CD4-positive, CD25-positive, alpha-beta regulatory T cell (primary cell): ENCODE measurements at places on chromosomes 4 and X.

GRCh38 chr4:188649635-188650034 is 510.4 kb downstream of the TRIML1 start:
- DNase-seq: no peak

- no peak for DNase-seq
Observed at GRCh38 chr4:107654694-107655093, 65.3 kb downstream of the PAPSS1 start.

DNA sequence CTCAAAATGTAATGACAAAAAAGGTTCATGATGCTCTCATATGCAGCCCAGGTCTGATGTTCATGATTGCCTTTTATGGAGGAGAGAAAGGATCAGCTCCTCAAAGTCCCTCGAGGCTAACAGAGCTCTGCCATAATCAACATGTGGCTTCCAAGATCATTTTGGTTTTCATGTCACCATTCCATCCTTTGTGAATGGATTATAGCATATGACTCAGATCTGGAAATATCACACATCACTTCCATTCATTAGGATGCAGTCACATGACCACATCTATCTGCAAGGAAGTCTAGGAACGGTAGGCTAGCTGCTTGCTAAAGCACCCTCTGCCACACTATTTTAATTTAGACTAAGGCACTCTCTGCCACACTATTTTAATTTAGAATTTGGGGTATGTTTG is 77.6 kb downstream of the COX18 start:
- no peak for DNase-seq

- no peak for DNase-seq
Observed at GRCh38 chr4:144716778-144717177, 70.8 kb downstream of the HHIP start.

- no peak for DNase-seq
Observed at GRCh38 chr4:112511093-112511802, 4.7 kb downstream of the NEUROG2 start.

DNA sequence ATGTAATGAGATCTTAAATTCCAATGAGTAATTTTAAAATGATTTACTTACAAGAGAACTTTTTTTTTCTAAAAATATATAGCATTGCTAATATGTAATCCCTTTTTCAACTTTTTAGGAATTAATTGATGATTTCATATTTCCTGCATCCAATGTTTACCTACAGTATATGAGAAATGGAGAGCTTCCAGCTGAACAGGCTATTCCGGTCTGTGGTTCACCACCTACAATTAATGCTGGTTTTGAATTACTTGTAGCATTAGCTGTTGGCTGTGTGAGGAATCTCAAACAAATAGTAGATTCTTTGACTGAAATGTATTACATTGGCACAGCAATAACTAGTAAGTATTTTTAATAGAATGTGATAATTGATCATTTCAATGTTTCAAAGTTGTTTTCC is 113.2 kb downstream of the USP9X start:
- DNase-seq: no peak

GRCh38 chr4:182297659-182298058 is 54.5 kb downstream of the TENM3 start:
- DNase-seq: no peak

DNA sequence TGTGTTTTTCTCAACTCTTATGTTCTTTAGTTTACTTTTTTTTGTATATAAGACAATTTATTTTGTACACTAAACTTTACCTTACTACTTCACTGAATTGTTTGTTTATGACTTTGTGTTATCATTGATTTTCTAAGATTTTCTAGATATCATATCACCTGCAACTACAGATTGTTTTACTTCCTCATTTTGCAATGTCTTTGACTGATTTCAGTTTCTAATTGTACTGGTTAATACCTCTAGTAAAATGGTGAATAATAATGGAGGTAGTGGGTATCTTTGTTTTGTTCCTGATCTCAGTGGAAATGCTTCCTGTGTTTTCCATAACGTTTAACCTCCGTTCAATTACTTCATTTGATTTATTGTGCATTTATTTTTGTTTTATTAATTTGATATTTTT is 490.2 kb downstream of the TLL1 start:
- no peak for DNase-seq

GRCh38 chr4:69092980-69093568 is 3.2 kb upstream of the UGT2B7 start:
- no peak for DNase-seq

GRCh38 chrX:100979881-100980607 is 10.5 kb downstream of the ARL13A start:
- no peak for DNase-seq

DNA sequence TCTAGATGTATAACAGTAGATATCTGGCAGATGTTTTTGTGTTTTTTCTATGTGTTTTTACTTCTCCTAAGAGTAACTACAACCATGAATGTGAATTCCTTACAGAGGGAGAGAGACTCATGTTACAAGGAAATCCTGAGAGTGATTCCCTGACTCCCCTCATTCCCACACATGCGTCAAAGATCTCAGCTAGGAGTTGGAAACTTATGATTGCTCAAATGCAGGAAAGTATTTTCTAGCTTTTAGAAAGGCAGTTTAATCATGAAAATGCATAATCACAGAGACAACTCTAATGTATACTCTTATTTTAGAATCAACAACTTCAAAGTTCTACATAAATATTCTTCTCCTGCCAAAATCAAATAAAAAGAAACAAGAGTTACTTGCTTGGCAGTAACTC is 121.8 kb downstream of the PDE5A start:
- no peak for DNase-seq

DNA sequence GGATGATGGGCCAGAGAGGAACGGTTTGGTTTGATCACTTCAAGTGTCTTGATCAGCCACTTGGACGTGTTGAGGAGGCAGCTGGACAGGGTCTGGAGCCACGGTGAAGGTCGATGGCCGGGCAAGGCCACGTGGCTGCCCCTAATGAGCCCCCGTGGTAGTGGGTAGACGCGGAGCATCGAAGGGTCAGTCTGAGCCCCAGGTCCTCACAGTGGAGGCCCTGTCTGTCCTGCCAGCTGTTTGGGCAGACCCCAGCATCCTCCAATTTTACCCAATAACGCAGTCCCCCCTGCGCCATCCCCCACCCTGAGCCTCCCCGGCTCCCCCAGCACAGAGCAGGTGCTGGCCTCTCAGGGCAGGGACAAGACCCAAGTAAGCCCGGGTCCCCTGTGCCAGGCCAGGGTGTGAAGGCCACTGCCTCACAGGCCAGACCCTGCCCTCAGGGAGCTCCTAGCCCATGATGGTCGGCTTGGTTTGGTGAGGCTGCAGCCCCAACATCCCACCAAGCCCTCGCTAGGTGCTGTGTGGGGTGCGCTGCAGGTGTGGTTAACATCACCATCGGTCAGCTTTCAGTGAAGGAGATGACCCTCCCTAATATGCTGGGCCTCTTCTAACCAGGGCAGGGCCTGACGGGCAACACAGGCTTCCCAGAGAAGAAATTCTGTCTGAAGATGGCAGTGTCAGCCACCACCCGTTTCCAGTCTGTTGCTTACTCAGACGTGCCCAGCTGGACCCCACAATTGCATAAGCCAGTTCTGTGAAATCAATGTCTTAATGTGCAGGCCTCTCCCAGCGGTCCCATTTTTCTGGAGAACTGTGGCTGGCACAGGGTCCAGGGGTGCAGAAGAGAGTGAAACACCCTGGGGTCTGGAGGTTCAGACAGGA is 40.5 kb upstream of the NKX1-1 start:
- DNase-seq: no peak

DNA sequence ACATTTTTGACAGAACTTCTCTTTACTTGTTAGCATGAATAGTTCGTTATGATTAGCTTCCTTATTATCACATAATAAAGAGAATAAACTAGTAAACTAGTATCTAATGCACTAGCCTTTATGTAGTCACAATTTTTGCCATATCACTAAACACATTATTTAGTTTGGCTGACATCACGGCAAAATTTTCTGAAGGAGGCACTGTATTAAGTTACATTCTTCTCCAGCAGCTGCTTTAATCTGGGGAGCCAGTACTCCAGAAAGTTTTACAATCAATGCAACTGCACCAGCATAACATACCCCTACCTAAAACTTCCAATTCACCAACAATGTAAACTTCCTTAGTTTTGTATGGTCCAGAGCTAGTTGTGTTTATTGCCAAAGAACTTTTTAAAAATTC is 87.8 kb downstream of the FIP1L1 start:
- no peak for DNase-seq

DNA sequence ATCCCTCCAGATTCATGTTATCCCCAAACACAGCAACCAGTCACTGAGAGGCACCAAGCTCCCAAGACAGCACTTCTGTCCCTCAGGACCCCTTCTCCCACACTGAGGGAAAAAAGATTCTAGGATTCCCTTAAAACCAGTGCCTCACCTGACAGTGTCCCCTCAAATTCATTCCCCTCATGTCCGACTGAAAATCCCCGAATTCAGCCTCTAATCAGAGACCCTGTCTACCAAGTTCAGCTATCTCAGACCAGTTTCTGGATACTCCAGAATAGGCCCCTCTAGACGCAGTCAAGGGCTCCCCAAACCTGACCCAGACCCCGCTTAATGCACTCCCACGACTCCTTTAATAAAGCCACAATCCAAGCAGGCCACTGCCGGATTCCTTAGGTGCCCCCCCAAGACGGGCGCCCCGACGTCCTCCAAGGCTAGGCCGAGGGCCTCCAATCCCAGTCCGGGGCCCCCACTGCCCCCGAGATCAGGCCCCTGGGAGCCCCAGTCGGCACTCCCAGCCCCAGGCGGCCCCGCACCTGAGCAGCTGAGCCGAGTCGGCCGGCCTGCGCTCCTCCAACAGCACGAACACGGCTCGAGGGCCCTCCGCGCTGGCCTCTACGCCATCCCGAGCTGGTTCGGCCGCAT is 457 bp downstream of the TFE3 start:
- no peak for DNase-seq

DNA sequence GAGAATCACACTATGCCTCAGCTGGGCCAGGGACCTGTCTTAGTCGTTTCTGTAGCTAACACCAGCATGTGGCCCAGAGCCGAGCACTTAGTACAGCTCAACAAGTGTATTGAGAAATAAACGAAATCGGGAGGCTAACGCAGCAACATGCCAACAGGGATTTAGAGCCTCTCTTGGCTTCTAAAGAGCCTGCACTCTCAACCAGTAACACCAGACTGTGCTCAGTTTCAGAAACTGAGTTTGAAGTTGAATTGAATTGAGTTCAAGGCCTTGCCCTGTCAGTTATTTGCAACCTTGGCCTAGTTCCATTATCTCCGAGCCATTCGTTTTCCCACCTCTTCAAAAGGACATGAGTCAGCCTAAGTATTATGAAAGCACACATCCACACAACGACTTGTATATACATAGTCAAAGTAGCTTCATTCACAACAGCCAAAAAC is 71.3 kb upstream of the LDB2 start:
- DNase-seq: no peak

- no peak for DNase-seq
Observed at GRCh38 chr4:99790796-99791617, 25.6 kb upstream of the DAPP1 start.

- no peak for DNase-seq
Observed at GRCh38 chrX:120336899-120337298, 25.0 kb upstream of the ATP1B4 start.

DNA sequence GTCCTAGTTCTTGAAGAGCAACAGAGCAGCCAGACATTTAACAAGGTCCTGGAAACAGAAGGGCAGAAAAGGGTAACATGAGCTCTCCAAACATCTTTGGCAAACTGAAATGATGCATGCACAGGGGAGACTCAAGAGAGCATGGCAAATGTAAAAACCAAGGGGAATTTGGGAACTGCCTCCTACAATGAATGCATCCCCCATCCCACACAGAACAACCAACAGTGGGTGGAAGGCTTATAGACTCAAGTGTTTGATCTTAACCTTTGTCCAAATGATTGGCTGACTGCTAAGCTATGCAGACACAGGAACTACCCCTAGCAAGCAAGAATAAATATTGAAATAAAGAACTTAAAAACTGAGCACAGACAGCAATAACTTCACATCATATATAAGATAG is 74.4 kb downstream of the CENPC start:
- DNase-seq: no peak

GRCh38 chr4:26360864-26361263 is 40.0 kb downstream of the RBPJ start:
- no peak for DNase-seq

GRCh38 chrX:2388669-2389068 is 112.1 kb downstream of the DHRSX start:
- DNase-seq: no peak

DNA sequence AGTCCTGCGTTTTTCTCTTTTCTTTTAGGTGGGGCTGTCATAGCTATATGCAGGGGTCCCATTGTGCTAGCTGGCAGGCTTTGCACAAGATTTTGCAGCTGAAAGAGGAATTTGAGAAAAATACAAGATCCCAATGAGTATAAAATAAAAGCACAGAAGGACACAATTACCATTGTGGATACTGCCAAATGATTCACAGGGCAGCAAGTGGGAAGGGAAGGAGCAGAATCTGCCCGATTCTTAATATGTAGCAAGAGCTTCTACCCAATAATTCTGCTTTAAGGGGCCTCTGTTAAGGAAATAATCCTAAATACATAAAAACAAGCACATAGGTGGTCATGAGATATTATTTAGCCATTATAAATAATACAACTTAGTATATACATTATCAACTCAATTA is 25.9 kb upstream of the ING2 start:
- no peak for DNase-seq

DNA sequence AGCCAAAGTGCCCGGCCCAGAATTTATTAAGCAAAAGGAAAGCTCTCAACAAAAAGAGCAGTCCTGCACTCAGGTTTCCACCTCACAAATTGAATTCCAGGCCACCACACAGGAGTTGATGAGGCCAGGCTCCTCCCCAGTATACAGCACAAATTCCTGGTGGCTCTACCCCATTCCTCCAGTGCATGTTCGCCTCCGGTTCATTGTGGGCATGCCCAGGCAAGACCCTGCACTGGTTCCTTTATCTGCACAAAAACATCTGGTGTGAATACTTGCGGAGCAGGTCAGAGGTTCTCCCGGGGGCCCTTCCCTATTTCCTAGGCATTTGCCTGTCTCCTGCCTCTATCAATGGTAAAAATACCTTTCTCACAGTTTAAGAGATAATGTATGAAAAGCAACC is 195.2 kb upstream of the ANXA10 start:
- no peak for DNase-seq

DNA sequence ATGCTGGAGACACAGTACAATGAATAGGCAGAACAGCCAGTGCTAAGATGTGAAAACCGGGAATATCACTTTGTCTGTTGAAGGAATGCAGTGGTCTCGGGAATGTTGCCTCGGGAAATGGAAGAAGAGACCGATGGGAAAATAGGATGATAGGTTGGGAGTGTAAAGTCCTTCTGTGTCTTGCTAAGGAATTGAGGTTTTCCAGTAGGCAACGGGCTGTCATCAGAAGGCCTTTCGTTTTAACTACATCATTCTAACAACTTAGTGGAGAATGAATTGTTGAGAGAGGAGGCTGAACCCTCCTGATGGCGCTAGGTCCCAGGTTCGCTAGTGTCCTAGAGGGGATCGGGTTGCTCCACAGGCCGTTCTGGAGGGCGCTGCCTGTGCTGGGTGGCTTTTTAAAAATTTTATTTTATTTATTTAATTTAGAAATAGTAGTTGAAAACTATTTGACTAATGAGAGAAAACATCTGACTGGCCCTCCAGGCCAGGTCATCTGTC is 730 bp downstream of the VBP1 start:
- no peak for DNase-seq
